ENCODE measurements at places on chromosomes 12 and 14.

DNA sequence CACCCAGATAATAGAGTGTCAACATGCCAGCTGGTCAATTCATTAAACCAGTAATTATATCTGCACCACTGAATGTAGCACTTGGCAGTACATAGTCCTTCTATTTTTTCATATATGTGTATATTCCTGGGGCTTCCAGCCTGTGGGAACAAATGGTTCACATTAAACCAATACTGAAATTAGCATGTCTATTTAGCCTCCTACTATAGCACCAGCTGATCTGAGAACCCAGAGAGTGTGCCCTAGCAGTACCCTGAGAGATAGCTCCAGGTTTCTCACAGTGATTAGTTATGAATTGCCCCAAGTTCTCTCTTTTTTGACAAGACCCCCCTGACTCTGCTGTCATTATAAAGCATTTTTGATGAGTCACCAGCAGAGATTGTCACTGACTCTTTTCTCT is 1097.3 kb upstream of the FLRT2 start:
- no peak for DNase-seq

GRCh38 chr14:105116451-105117256 is 51.4 kb upstream of the GPR132 start:
- no peak for DNase-seq

- no peak for DNase-seq
Observed at GRCh38 chr14:95477411-95478269, 38.8 kb downstream of the SYNE3 start.

GRCh38 chr14:76870166-76870565 is 44.0 kb downstream of the LRRC74A start:
- DNase-seq = no peak

DNA sequence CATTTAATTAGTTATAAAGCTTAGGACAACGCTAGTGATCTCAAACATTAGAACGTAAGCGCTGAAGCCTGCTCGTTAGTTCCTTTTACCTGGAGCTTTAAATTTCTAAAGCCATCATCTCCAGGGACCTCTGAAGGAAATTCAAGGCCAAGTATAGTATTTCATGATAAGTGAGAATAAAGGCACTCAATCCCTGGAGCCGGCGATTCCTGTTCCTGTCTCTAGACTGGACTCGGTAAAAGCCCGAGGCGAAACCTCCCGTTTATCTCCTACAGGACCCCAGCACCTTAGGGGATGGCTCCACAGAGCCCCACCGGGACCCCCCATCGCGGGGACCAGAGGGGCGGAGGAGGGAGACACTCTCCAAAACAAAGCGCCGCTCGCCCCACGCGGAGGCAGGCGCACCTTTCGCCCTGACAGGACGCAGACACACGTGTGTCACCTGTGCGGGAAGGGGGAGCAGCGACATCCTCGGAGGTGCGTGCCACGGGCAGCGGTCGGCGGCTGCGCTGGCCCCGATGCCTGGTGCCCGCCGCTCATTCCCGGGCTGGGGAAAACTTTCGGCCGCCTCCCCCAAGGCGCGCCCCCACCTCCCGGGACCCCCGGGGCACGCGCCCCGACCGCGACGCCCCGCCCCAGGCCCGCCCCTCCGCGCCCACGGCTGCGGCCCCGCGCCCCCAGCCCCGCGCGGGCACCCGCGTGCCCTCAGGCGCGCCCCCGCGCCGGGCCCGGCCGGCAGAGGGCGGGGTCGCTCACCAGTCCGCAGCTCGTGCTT is 678 bp downstream of the RPS6KA5 start:
- no peak for DNase-seq

- no peak for DNase-seq
Observed at GRCh38 chr14:27366596-27366995, 768.8 kb upstream of the NOVA1 start.

GRCh38 chr12:7092229-7092985 is at the start of gene C1R:
C1R (minus strand) TSS chr12:7092445; CDS start chr12:7092388, 57 bp downstream.
- DNase-seq = peak; percentile 75

- no peak for DNase-seq
Observed at GRCh38 chr12:125922330-125922729, 857.1 kb downstream of the AACS start.

DNA sequence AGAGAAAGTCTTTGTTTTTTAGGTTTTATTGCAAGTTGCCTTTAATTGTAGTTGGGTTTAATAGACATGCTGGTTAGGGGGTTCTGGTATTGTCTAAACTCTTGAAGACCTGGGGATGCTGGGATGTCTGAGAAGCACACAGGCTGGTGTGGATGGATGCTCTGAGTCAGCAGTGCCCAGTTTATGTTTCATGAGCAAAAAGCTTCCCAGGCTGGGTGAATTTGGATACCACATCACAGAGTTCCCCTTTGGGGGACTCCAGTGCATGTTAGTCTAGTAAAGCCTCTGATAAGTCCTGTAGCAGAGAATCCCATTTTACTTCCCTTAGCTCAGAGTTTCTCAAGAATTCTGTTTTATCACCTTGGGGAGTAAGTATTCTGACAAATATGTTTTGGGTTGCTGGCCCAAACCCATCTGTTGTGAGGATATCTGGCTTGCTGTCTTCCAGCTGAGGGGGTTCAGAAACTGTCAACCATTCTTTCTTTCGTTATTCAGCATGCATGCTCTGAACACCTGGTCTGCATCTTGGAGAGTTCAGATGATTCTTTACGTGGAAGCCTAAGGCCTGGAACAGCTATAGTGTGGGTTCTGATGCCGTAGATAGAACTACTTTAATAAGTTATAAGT is 509.1 kb downstream of the VRK1 start:
- no peak for DNase-seq

DNA sequence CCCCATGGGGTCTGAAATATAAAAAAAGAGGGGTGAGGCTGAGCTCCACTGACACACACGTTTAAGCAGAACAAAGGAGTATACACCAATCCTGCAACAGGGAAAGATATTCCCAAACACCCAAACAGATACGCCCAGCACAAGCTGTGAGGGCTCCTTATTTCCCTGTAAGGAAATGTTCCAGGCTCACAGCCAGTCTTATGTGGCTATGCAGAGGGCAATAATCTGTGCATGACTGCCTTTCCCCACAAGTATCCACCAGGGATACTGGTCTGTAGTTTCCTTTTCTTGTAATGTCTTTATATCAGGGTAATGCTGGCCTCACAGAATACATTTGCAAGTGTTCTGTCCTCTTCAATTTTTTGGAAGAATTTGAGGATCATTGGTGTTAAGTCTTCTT is 141.7 kb upstream of the DAAM1 start:
- no peak for DNase-seq

DNA sequence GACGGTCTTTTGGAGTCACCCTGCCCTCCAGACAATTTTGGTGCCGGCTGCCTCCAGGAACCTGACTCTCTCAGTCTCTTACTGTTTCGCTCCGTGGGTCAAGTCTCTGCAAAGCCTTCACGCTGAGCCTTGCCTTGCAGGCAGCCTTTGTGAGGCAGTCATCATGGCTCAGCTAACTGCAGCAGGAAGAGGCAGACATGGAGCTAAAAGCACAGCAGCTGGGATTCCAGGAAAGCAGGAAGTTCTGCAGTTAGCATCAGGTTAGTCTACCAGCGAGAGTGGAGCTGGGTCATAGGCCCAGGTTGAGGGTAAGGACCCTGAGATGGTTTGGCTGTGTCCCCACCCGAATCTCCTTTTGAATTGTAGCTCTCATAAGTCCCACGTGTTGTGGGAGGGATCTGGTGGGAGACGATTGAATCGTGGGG is 305.4 kb downstream of the PCNX1 start:
- DNase-seq = no peak

GRCh38 chr14:54532111-54533012 is 22.7 kb downstream of the CGRRF1 start:
- DNase-seq = no peak

- DNase-seq = no peak
Observed at GRCh38 chr12:117352883-117353282, 8.5 kb downstream of the NOS1 start.

- no peak for DNase-seq
Observed at GRCh38 chr12:9880532-9881078, 684 bp upstream of the KLRF2 start.

DNA sequence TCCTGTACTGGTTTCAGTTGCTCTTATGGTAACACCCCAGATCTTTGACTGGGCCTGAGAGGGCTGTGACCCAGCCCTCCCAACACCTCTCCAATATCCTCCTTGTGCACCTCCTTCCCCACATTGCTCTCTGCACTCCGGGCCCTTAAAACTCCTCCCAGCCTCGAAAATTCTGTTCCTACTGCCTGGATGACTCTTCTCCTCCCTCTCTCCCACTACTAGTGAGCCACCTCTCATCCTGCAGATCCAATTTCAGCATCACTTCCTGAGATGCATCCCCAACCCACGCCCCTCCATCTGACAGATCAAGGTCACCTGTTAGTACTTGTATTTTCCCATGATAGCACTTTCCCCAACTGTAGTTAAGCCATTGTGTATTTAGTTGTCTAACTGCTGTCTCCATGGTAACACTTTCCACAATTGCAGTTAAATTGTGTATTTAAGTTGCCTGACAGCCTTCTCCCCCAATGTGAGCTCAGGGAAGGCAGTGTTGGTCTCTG is 11.5 kb upstream of the NT5DC3 start:
- no peak for DNase-seq

- DNase-seq = no peak
Observed at GRCh38 chr12:68560851-68561422, 49.8 kb upstream of the RAP1B start.

- no peak for DNase-seq
Observed at GRCh38 chr12:56087220-56087619, 7.3 kb downstream of the ERBB3 start.

DNA sequence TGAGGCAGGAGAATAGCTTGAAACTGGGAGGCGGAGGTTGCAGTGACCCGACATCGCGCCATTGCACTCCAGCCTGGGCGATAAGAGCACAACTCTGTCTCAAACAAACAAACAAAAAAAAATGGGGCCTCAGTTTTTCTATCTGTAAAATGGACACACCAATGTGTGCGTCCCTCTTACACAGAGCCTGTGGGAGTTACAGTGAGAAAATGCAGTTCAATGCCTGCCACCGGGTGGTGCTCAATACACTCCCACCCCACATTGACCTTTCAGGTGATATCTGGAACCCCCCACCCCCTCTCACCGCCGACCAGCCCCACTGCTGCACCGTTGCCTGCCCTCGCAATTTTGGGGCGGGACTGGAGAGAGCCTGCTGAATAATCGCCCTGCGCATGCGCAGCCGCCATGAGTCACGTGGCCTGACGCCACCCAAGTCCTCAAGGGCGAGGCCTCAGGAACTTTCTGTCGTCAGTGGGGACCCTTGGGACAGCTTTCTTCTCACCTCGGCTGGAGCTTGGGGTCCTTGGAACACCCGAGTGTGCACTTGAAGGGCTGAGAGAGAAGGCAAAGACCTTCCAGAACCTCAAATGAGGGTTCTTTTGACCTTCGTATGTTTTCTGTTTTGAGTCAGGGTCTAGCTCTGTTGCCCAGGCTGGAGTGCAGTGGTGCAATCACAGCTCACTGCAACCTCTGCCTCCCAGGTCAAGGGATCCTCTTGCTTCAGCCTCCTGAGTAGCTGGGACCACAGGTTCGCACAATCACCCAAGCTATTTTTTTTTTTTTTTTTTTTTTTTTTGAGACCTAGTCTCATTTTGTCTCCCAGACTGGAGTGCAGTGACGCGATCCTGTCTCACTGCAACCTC is 14.6 kb upstream of the CABP1 start:
- DNase-seq = no peak

DNA sequence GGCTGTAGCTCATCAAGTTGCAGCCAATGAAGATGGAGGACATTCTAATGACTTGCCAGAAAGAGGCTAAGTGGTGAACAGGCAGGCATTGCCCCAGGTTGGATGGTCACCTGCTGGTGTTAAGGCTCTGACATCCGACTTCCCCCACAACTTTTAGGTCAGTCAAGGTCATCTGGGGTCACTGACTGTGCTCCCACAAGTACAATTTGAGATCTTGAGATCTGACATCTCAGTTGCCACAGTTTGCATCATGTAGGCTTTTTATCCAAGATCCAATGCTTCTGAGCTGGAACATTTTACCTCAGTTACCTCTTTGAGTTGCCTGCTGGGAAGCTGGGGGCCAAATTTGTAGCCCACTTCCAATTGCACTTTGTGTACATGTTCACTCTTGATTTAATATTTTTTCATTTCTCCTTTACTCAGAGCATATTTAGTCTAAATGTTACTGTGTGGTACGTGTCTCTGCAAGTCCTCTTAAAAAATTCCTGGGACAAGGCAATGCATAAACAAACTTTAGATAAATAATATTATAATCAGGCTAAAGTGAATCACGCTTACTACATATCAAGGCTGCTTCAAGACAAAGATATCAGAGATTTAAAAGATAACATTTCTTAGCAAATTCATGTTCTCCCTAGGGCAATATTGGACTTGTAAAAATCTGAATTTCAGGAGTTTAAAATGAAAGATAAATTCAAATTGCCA is 61.4 kb downstream of the SEL1L start:
- no peak for DNase-seq

DNA sequence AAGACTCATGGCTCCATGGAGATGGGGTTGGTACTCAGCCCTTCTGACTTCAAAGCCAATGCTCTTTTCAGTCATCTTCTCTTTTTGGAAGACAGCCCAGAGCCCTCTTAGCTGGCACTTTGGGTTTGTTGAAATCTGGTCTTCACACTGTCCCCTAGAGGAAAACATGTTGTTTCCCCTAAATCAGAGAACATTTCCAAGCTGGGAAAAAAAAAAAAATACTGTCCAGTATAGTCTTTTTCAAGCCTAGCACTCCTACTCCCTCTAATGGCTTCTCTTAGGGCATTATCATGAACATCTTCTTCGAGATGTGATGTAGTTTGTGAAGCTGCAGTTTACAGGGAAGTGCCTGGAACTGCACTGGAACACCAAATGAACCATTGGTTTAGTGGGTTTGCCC is 3.0 kb upstream of the ZC3H14 start:
- no peak for DNase-seq

DNA sequence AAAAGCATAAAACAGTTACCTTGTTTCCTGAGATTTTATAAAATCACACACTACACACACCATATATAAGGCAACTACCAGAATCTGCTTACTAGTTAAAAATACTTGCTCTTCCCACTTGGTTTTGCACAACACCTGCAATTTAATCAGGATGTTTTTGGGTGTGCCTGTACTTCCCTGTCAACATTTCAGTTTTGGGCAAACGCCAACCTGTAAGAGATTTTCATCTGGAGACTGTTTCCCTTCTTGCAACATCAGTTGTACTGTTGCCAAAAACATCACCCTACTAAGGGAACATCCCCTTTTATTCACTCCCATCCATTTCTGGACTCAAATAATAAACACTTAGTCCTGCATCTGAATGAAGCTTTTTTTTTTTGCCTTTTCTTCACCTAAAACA is 172.3 kb downstream of the DUSP6 start:
- DNase-seq = peak; percentile 97
